Stimulated activated CD4-positive, alpha-beta T cell treated with anti-CD3 and anti-CD28 coated beads, Interleukin-2, amount 100 ng/mL, for 4 hours (primary cell): ENCODE measurements at places on chromosomes 3 and 15.
A peak's percentile ranks its signal among the peaks of the same experiment; 100 is the strongest.

- DNase-seq: no peak
These were observed 1.4 kb downstream of the B4GALT4 start for GRCh38 chr3:119239206-119239820.

GRCh38 chr3:98594628-98595324 is 1.4 kb upstream of the CPOX start:
- DNase-seq: no peak

GRCh38 chr3:130870423-130870822 is 23.5 kb upstream of the ATP2C1 start:
- DNase-seq: no peak

DNA sequence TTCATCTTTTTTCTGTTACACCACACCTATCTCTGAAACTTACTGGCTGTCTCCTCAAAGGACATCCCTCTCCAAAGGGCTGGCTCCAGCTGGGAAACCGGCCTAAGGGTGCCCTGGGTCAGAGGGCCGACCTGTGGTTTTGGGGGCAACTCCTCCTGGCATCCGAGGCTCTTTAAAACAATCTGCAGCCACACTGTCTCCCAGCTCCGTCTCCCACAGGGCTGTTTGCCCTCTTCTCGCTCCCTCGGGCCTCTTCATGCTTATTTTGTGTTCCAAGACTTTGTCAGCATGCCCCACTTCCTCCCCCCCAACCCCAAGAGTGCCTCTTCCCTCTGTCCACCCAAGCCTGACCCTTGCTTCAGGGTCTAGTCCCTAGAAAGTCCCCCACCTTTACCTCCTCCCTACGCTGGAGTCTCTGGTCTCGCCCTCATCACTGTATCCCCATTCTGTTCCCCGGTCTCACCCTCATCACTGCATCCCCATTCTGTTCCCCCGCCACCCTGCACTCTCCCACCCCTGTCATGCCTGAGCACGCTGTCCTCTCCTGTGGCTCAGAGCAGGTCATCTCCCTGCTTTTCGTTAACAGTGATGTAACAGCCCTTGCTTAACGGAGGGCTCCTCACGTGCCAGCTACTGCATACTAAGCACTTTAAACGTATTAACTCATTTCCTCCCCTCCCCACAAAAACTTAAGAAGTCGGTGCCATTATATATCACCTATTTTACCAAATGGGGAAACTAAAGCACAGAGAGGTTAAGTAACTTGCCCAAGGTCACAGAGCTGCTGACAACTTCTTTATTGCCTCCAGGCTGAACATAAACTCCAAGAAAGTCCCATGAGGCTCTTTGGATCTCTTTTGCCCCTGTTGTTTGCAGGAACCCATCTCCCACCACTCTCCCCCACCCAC is 1.1 kb upstream of the CSK start:
- DNase-seq: no peak

DNA sequence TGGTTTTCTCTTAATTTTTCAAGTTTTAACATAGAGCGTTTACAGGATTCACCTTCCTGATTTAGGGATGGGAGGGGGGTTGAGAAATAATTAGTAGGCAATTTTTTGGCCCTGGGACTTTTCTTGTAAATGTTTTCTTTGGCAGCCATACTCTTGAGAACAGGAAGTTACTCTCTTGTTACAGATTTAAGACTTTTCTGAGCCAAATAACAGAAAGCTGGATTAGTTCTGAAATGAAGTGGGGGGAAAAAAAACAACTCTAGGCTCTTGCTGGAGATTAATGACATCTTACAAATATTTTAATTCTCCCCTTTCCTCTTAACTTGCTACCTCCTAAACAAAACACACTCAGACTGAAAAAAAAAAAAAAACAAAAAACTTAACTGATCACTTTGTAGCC is 13.8 kb upstream of the POLR2M start:
- no peak for DNase-seq

DNA sequence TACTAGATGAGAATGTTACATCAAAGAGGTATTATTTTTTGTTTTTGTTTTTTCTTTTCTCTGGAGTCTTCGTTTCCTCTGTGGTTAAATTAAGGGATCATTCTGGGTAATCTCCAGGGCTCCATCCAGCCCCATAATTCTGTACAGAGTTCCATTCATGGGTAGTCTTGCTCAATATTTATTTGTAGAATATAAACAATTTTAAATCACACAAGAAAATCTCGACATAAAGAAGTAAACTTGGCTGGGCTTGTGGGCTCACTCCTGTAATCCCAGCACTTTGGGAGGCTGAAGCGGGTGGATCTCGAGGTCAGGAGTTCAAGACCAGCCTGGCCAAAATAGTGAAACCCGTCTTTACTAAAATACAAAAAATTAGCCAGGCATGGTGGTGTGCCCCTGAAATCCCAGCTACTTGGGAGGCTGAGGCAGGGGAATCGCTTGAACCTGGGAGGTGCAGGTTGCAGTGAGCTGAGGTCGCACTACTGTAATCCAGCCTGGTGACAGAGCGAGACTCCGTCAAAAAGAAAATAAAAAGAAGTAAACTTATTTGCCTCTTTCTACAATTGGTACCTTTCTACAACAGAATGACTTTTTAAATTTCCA is 166.8 kb upstream of the TGFBR2 start:
- DNase-seq: no peak

- no peak for DNase-seq
These were observed 30.3 kb downstream of the ARL14 start for GRCh38 chr3:160707187-160707794.

GRCh38 chr3:121696186-121696585 is 35.5 kb upstream of the HCLS1 start:
- DNase-seq: no peak

GRCh38 chr3:123480428-123480827 is 31.5 kb upstream of the ADCY5 start:
- DNase-seq: no peak

GRCh38 chr3:67142432-67142831 is 144.3 kb downstream of the KBTBD8 start:
- DNase-seq: no peak

DNA sequence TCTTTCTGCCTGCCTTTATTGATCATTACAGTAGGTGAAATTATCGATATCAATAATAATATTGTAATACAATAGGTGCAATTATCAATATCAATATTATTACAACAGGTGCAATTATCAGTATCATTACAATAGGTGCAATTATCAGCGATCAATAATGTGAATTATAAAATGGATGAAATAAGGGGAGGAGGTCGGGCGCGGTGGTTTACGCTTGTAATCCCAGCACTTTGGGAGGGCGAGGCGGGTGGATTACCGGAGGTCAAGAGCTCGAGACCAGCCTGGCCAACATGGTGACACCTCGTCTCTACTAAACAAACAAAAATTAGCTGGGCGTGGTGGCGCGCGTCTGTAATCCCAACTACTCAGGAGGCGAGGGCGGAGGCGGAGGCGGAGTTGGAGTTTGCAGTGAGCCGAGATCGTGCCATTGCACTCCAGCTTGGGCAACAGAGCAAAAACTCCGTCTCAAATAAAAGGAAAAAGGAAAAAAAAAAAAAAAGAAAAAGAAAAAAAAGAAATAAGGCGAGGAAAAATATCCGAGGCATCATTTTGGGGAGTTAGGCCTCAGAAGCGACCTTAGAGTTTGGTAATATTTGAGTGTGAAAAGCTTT is 611 bp upstream of the BNIP2 start:
- peak; percentile 49 for DNase-seq

- DNase-seq: peak; percentile 8
These were observed 22.4 kb downstream of the LYZL4 start for GRCh38 chr3:42387802-42388651.

GRCh38 chr15:51625236-51625635 is 2.7 kb upstream of the DMXL2 start:
- DNase-seq: no peak
